Suppressor macrophage treated with lipopolysaccharide for 4 hours (primary cell): ENCODE measurements at places on chromosomes 5 and 9.

DNA sequence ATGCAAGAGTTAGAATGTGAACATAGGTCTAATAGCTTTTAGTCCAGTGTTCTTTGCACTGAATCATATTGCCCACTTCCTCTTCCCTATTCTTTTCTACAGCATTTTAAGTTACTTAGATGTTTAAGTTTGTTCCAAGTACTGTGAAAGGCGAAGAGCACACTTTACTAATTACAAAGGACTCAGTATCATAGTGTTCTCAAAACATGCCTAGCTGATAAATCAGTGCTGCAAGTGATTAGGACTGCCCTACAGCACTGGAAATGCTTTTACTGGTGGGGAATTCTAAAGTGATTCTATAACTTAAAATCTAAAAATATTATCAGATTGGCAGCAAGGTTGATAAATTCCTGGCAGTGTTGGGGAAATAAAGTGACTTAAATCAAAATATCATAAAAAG lies 177.9 kb upstream of the KCNN2 start:
- DNase-seq = no peak

DNA sequence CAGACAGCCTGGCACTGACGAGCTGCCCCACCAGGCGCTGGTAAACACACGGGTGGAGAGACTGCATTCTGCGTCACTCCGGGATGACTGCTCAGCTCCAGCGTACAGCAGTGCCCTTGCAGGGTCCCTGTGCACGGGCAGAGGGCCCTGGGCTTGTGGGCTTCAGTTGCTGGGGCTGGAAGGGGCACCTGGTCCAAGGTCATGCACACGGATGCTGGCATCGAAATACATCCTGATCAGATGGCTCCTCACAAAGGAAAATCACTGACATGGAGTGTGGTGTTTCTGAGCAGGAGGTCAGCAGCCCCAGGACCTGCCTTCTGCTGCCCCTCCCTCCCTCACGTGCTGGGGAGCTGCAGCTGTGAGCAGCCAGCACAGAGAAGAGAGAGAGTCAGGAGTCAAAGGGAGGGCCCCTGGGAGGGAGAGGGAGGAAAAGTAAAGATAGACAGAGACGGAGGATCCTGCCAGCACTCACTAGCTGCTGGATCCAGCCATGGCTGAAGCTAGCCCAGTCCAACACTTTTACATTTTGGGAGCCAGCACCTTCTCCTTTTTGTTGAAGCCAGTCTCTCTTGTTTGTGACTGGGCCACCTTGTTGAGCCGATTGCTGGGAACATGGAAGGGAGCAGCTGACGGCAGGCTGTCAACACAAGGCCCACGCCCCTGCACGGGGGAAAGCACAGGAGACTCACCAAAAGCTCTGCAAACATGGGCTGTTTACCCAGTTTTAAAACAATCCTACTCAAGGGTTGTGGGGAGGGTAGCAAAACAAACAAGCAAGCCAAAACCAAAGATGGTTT lies 166.5 kb upstream of the PHYKPL start:
- no peak for DNase-seq

DNA sequence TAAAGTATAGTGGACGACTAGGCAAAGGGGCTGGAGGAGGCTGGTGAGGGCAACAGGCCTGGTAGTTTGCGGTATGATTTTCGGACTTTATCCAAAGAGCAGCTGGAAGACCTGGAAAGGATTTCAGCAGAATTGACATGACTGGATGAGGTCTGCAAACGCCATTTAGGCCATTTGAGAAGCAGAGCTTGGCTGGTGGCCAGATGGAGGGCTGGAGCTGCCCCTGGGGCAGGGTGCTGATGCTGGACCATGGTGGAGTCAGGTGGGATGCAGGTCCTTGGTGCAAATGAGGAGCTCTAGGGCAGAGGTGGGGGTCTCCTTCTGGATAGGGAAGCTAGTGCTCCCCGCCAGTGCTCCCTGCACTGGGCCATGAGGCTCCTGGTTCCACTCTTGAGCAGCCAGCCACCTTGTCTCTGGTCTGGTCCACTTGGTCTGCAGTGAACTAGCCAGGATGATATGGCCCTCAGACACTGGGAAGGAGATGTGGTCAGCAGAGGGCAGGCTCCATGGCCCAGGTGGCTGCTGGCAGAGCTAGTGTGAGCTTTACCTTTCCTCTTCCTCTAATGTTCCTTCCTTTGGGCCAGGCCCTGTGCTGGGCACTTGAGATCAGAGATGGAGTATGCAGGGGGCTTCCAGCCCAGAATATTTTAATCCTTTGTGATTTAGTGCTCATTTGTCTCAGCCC lies 31.4 kb downstream of the COL27A1 start:
- no peak for DNase-seq

- DNase-seq = no peak
These were observed 20.8 kb upstream of the CKMT2 start for GRCh38 chr5:81212211-81212751.

DNA sequence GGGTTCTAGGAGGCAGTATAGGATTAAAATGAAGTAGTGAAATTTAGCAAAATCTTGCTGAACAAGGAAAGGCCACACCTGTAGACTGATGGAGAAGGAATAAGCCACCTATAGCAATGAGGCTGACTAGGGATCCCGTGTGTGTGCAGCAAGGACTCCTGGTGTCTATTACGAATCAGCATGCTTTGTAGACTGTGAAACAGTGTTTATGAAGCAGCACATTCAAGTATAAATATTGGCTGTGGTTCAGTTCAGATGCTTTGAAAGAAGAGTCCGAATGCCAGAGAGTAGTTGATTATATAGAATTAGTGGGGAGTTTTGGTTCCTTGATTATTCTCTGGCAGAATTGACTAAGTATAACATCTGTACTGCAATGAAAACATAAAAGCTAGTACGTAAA lies 41.8 kb downstream of the CAST start:
- no peak for DNase-seq

DNA sequence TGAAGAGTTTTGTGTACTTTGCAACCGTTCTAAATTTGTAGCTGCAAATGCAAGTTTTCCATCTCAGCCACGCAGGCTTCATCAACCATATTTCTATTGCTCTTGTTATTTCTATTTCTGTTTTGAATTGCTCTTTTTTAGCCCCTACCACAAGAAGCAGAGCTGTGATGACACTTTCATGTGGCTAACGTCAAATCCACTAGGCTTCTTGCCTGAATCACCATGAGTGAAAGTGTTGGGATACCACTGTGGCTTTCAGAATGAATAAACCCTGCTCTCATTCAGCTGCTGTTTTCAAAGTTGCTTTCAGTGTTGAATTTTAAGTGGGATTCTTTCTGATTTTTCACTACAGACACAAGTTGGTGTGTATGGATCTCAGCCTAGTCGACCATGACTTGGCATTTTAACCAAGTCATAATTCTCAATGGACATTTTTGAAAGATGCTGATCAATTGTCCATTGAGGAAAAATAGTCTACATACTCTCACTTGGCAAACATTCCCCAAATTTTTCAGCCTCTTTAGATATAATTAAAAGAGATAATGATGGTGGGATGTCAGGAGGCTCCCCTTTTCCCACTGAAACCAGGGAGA lies 41.0 kb upstream of the MTAP start:
- no peak for DNase-seq
